Heart right ventricle (tissue), 16 donors: ENCODE measurements at places on chromosomes 12 and 14.

DNA sequence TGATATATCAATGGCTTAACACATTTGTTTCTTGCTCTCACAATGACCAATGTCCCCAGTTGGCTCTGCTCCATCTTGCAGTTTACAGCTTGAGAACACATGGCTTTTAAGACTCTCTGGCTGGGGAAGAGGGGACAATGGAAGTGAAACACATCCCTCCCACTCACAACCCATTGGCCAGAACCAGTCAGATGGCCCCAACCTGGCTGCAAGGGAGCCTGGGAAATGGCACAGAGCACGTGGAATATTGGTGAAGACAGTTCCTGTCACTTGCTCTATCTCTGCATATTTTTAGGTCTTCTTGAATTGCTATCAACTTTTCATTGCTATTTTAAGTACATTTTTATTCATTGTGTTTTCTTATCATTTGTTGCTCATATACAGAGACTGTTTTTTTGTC is 345.4 kb downstream of the MED13L start:
- no peak for DNase-seq

GRCh38 chr12:108060903-108061302 is 68.2 kb upstream of the WSCD2 start:
- no peak for DNase-seq

GRCh38 chr12:90836689-90837088 is 118.3 kb downstream of the CCER1 start:
- DNase-seq: peak; percentile 58

- no peak for DNase-seq
These were observed 69.7 kb downstream of the PKP2 start for GRCh38 chr12:32826807-32827412.

GRCh38 chr12:2876431-2877046 is 435 bp downstream of the FOXM1 start:
- DNase-seq: no peak

DNA sequence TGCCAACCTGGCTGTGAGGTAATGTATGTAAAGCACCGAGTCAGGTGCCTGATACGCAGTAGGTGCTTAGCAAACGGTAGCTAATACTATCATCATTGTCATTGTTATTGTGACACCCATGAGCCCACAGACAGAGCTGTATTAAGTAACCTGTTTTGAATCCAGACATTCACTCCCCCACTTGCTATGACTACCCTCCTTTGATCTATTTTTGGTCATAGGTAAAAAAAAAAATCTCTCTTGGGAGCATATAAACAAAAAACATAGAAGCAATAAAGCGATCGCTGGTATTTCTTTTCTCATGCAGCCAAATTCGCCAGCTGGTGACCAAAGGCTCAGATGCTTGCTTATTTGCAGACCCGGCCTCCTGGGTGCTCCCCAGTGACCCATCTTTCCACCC is 330.2 kb downstream of the DPF3 start:
- no peak for DNase-seq

DNA sequence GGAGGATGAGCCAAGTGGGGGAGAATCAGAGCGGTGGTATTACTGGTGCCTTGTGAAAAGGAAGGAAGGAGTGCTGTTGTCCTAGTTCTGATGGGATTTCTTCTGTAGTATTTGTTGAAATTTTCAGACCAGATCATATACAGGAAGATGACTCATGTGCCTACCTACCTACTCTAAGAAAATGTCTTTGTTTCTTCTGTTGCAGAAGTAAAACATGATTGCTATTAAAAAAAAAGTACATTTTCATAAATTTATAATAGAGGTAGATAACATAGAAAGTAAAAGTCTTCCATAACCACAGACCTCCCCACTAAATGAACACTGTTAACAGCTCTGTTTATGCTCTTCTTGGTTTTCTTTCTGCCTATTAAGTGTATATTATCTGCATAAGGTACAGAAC is 26.9 kb downstream of the SAMD4A start:
- DNase-seq: no peak
